Right renal cortex interstitium (tissue), 3 donors: ENCODE measurements at places on chromosomes 6 and 20. TPM values are rescaled to one million over a fixed set of nuclear protein-coding genes. Genes with fewer than 3 reads are reported as not detected.

GRCh38 chr6:123042401-123042800, 46.4 kb downstream of the CLVS2 start:
- no peak for DNase-seq

DNA sequence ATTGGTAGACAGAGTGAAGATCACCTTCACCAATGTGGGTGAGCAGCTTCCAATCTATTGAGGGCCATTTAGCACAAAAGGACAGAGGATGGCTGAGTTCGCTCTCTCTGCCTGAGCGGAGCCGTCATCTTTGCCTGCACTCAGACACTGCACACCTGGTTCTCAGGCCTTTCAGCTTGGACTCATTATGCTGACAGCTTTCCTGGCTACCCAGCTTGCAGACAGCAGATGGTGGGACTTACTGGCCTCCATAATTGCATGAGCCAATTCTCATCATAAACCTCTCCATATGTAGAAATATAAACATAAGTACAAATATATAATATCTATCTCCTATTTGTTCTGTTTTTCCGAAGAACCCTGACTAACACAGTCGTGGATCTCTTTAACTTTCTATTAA, 13.7 kb downstream of the TBXT start:
- no peak for DNase-seq

- DNase-seq, result no peak
Observed at GRCh38 chr6:81786150-81786549, 33.7 kb upstream of the TENT5A start.

ZNF334 gene
- 28.4 TPM for polyA plus RNA-seq
